ENCODE measurements at places on chromosomes 2 and 18.
A peak's percentile ranks its signal among the peaks of the same experiment; 100 is the strongest.

- no peak for DNase-seq
These were observed 838.1 kb upstream of the ACVR2A start for GRCh38 chr2:147006736-147007141.

DNA sequence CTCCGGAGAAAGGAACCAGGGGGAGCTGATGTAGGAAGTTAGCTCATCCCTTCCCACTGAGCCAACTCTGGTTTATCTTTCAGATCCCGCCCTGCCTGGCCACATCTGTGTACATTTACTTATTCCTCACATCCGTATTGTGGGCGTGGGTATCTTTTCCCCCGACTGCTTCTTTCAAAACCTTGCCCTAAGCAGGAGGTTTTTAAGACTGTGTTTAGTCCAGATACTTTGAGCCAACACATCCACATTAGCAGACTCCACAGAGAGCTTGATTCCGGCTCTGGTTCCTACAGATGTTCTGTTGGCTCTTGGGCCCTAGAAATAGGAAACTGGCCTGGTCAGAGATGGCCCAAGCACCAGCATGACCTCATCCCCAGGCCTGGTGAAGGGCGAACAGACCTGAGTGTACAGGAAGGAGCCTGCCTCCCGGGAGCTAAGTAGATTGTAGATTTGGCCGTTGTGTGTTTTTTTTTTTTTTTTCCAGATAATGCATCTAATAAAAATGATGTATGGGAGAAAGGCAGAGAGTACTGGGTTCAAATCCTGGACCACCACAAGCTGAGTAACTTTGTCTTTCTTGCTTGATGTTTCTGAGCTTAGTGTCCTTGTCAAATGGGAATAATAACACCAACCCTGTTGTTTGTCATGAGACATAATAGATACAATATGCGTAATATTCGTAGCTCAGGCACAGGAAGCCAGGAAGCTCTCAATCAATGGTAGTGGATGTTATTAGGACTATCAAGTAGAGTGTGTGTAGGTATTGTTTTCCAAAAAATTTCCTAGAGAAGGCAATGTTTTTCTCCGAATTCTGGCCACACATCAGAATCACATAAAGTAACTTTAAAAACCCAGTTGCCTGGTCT, 92.3 kb downstream of the PRKCE start:
- DNase-seq: no peak

- DNase-seq: no peak
These were observed 138.3 kb upstream of the CYP1B1 start for GRCh38 chr2:38214209-38214717.

DNA sequence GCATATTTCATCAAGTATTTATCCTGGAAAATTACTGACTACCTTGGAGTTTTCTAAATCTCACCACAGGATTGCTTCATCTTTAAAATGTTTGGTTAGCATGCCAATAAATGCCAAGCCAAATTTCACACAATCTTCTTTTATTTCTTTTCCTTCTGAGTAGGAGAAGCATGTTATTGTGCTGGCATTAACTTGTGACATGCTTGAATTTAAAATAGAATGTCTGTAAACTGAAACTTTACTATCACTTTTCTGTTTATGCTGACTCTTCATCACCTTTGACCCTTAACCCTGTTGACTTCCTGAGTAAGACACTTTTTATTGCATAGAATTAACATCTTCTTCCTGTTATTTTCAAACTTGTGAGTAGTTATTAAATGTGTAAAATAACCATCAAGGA, 56.2 kb upstream of the LRRTM4 start:
- DNase-seq: no peak

DNA sequence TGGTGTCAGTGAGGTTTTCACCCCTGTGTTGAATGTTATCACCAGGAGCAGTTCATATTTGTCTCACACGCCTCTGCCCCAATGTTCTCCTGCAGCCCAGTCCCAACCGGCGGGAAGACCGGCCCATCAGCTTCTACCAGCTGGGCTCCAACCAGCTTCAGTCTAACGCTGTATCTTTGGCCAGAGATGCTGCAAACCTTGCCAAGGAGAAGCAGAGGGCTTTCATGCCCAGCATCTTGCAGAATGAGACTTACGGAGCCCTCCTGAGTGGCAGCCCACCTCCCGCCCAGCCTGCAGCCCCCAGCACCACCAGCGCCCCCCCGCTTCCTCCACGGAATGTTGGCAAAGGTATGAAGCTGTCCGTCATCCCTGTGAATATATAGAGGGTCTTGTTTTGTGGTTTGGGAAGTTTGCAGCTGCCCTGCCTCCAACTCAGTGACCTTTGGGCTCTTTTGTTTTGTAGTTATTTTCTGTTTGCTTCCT, 35.1 kb downstream of the ITGB1BP1 start:
- no peak for DNase-seq

GRCh38 chr18:57843386-57843785, 40.3 kb upstream of the ATP8B1 start:
- no peak for DNase-seq

GRCh38 chr2:39506215-39506614, 69.1 kb upstream of the MAP4K3 start:
- peak; percentile 14 for DNase-seq

- no peak for DNase-seq
These were observed 5.6 kb downstream of the DES start for GRCh38 chr2:219423652-219424377.

DNA sequence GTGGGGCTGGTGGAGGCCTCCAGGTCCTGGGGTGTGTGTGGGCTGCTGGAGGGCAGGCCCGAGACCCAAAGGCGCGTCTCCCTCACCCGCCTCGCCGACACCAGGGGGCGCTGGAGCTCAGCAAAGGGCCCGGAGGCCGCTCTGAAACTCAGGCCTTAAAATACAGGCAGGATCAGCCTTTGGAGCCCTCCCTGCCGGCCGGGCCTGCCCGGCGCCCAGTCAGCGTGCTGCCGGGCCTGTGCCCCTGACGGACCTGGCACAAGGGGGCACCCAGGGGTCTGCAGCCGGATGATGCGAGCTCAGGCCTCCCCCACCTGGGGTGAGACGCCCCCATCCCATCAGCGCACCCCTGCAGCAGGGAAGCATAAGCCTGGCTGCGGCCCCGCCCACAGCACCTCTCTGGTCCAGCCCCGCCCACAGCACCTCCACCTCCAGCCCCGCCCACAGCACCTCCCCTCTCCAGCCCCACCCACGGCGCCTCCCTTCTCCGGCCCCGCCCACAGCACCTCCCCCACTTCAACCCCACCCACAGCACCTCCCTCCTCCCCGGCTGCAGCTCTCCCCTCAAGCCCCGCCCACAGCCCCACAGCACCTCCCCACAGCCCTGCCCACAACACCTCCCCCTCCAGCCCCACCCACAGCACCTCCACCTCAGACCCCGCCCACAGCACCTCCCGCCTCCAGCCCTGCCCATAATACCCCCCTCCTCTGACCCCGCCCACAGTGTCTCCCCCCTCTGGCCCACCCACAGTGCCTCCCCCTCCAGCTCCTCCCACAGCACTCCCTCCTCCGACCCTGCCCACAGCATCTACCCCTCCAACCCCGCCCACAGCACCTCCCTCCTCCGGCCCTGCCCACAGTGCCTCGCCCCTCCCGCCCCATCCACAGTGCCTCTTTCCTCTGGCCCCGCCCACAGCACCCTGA, 92.8 kb upstream of the OTOS start:
- peak; percentile 49 for DNase-seq

GRCh38 chr2:101328474-101329007, 20.0 kb upstream of the RNF149 start:
- no peak for DNase-seq

DNA sequence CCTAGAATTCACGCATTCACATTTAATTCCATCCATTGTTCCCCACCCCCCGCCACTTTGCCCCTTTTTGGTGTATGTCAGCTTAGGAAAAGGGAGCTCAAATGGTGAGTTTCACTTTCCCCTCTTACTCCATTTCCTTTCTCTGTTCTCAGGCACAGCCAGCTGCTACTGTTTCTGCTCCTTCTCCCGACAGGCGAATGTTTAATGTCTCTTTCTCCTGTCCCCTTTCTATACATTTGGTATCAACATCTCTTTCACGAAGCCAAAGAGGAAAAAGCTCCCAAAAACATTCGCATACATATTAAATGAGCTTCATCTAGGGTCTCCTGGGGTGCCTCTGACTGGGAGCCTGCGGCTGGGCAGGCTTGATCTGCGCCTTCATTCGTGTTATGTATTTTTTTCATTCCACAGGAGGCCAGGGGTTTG, 124.2 kb upstream of the SATB2 start:
- DNase-seq: no peak

Data from RCC 7860 (cell line).